Right kidney (tissue), 9 donors: ENCODE measurements at places on chromosomes 5 and 9.

GRCh38 chr5:130316971-130317680 lies 412.9 kb downstream of the CHSY3 start:
- peak; percentile 51 for DNase-seq

DNA sequence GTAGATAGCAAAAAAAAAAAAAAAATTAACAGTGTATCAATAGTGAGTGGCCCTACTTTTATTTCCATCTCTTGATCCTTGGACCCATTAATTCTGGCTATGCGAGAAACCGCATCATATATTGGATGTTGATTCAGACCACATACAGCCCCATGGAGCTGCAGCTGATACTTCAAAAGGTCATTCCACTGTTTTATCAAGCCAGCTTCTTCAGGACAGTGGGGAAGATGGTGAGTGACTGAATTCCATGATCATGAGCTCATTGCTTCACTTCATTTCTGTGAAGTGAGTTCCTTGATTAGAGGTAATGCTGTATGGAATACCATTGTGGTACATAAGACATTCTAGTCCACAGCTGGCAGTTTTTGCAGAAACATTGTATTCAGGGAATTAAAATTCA lies 222.9 kb upstream of the MEF2C start:
- DNase-seq: no peak

- no peak for DNase-seq
Observed at GRCh38 chr5:139925216-139925562, 117.9 kb downstream of the NRG2 start.

DNA sequence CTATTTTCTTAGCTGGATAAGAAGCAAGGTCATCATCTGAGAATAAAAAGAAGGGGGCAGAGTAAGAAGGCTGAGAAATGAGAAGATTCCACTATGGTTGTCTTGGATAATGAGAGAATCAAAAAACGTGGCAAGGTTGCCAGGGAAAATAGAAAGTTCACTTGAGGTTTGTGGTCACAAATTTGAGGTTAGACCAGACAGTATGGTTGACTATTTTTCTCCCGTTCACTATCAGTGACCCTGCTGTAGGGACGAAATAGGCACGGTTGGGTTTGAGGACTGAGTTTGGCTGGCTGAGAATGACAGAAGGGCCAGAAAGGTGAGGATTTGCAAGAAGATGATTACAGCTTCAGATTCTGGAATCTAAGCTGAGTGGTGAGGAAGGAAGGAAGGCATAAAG lies 266.0 kb upstream of the ZNF462 start:
- DNase-seq: no peak

DNA sequence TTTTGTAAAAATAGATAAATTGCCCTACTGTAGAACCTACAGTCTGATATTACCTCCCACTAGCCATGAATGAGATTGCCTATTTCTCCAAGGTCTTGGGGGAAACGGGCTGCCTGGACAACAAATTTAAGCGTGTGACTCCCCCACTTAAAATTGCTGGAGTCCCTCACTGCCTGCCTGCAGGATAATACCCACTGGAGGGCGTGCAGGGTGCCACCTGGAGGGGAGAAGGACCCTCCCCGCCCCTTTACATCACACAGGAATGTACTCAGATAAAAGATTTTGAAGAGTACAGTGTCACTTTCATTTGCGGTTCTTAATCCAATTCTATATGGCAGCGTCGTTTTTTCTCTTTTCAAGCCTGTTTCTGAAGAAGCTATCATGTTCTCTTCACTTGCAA lies 6.2 kb upstream of the TRIM7 start:
- no peak for DNase-seq

- no peak for DNase-seq
Observed at GRCh38 chr9:5435912-5436311, 1.8 kb downstream of the PLGRKT start.

DNA sequence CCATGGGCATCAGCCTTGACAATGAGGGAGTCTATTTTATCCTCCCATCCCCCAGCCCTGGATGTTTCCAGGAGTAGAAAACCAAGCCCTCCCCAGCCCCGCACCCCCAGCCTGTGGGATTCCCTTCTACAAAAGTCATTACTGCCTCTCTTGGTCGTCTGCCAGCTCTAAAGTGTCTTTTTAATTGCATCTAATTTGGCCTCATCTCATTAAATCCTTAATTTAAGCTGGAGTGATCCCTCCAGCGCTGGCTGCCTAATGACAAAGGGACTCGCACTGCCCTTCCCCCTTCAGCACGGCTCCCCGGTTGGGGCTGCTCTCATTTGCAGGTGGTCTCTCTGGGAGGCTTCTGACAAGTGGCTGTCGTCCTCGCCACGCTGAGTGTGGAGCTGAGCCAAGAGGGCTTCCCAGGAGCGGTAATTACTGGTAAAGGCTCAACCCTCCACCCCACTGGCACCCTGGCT lies 107.9 kb upstream of the ALDH1B1 start:
- DNase-seq: no peak

- DNase-seq: no peak
Observed at GRCh38 chr9:114373960-114374730, 13.6 kb downstream of the AKNA start.

GRCh38 chr9:112069318-112070169 lies 105.6 kb downstream of the SUSD1 start:
- no peak for DNase-seq

GRCh38 chr9:137298401-137299202 lies 3.5 kb downstream of the NRARP start:
- peak; percentile 24 for DNase-seq

GRCh38 chr5:181037365-181037861 lies 2.7 kb upstream of the BTNL9 start:
- DNase-seq: no peak

DNA sequence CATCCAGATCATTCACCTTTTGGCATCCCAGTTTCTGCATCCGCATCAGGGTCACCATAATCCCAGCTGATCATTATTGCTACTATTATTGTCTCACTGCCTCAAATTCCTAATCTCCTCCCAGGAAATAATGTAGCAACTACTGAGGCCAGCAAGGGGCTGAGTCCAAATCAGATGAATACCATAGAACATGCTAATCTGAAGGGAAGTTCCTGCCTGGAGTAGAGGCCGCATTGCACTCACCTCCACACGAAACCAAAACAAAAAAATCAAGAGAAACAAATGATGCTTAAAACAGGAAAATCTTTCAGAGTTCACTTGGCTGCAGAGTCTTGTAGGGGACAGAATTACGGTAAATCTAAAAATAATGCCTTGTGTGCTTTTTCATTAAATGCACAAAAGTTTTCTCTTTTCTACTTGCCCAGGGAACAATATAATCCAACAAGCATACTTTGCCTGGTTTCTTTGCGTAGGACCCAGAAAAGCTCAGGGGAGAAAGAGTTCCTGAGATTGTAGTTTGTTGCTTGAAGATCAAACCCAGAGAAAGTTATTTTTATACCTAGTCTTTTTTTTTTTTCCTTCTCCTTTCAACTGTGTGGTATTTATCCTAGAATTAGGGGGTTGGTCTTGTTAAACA lies 87.7 kb upstream of the KLF4 start:
- DNase-seq: no peak

DNA sequence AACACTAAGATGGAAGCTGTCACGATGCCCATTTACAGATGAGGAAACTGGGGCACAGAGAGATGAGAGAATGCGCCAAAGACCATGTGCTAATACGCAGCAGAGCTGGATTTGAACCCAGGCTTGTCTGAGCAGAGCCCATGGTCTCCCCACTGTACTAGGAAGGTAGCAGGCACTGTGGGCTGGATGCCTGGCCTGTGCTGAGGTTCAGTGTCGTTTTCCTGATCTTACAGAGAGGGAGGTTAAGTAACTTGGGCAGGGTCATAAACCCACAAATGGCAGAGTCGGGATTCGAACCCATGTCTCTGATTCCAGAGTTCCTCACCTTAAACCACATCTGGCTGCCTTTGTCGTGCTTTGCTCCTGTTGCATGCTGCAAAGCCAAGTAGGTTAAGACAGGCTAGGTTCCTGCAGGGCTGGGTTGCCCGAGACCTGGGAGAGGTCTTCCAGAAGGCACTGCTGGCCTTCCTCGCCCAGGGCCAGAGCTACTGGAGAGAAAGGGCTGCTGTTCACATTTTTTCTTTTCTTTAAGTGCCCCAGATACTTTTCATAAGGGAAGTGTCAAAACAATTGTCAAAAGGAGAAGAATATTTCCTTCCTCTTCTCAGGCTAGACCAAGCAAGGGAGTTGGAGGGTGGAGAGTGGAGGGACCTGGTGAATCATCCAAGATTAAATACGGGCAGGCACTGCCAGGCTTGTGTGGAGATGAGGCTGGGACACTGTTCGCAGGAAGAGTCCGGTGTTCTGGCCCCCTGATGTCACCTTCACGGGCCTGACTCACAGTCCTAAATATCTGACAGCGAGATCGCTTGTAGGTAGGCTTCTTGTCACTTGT lies 3.2 kb downstream of the NEK6 start:
- DNase-seq: no peak

DNA sequence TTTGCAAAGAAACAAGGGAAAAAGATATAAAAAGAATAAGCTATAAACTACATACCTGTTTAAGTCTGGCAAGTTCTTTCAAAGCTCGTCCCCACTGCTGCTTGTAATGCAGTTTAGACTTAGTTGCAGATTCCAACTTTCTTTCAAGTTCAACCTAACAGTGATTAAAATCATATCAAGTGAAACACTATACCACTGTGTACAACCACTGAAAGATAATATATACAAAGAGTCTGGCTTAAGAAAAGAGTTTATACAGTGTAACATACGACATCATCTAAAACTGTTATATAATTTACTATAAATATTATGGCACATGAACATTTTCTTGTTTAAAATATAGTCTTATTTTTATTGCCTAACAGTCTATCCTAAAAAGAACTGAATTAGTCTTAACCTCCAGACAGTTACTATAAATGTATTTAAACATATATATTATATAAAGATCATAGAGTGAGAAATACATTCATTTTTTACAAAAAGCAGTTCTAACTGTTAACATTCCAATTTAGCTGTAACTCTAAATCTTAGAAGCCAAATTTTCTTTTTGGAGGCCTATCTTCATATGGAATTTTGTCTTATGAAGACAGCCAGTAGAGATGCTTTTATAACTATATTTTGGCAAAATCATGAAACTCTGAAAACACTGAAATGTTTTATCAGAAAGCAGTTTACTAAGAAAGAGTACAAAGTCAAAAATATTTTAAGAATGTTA lies 58.6 kb downstream of the CEP120 start:
- DNase-seq: no peak

DNA sequence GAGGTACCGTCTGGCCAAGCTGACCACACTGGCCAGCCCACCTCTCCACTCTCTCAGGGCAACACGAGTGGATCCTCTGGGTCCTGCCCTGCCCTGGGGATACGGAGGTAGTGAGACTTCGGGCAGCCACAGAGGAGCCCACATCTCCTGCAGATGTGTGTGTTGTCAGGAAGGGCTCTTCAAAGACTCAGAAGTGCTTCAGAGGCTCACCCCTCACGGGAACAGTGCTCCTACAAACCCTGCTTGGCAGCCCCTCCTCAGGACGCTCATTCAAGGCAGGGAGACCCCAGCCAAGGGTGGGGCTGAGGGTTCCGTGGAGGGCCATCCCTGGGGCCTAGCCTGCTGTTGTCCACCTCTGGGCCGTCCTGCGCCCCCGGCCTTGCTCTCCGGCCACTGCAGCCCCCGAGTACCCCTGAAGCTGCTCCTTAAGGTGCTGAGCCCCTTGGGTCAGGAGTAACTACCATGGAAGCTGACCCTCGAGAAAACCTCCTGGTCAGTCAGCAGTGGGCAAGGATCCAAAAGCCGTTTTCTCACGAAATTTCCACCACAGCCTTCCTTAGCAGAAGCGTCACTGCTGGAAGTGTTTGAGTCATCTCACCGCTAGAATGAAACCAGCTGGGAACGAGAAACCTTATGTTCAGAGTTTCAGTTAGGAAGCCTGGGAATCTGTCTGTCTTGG lies 23.2 kb upstream of the LRRC14B start:
- no peak for DNase-seq

DNA sequence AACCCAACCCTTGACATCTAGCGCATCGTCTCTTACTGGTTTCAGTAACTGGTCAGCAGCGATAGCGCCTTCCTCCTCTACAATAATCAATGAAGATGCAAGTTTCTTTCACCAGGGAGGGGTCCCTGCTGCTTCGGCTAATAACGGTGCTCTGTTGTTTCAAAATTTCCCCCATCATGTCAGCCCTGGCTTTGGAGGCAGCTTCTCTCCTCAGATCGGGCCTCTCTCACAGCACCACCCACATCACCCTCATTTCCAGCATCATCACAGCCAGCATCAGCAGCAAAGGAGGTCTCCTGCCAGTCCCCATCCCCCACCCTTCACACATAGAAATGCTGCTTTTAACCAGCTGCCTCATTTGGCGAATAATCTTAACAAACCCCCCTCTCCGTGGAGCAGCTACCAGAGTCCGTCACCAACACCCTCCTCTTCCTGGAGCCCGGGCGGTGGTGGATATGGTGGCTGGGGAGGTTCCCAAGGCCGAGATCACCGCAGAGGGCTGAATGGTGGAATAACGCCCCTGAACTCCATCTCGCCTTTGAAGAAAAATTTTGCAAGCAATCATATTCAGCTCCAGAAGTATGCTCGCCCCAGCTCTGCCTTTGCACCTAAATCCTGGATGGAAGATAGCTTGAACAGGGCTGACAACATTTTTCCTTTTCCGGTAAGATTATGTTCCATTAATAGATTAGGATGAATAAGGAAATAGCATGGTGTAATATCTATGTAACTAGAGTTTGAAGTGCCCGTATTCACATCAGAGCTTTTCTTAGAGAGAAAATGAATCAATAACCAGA lies 2.2 kb downstream of the CPEB4 start:
- peak; percentile 28 for DNase-seq

- DNase-seq: no peak
Observed at GRCh38 chr9:121463026-121463807, 36.4 kb downstream of the GGTA1 start.

GRCh38 chr9:77158772-77159513 lies 18.4 kb upstream of the VPS13A start:
- no peak for DNase-seq

GRCh38 chr5:176625966-176626875 lies 4.1 kb downstream of the SNCB start:
- DNase-seq: no peak

- no peak for DNase-seq
Observed at GRCh38 chr5:176381423-176381822, 7.0 kb downstream of the NOP16 start.

- DNase-seq: no peak
Observed at GRCh38 chr5:169731221-169731620, 94.1 kb downstream of the DOCK2 start.

DNA sequence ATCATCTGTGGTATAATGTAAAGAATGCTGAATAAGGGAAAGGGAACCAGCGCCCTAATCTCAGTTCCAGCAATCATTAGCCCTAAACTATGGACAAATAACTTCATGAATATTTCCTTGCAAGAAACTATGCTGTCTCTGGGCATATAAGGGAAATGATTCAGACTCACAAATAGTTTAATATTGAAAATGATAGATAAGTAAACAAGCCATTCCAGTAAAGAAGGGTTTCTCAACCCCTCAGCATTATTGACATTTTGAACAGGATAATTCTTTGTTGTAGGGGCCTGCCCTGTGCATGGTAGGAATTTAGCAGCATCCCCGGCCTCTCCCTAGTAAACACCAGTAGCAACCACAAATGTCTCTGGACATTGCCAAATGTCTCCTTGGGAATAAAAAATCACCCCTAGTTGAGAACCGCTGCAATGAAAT lies 23.8 kb downstream of the C5 start:
- no peak for DNase-seq
